ENCODE measurements at places on chromosomes 2 and 18. TPM values are rescaled to one million over a fixed set of nuclear protein-coding genes. Genes with fewer than 3 reads are reported as not detected.

DNA sequence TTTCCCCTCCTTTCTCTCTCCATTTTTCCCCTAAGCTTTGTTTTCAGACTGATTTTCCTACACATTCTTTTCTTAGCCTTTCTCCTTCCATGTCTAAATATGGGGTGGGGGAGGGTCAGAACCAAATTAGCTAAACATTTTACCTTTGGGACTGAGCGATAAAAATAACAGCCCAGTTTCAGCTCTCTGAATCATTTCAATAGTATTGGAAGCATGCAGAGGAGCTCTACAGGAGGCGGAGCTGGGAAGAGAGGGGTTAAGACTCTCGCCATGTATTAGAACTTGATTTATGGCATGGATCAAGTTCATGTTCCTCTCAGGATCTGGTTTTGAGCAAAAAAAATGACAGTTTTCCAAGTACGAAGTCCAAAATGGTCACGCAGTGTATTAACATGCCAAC is 109.1 kb downstream of the CPO start:
- DNase-seq: no peak

DNA sequence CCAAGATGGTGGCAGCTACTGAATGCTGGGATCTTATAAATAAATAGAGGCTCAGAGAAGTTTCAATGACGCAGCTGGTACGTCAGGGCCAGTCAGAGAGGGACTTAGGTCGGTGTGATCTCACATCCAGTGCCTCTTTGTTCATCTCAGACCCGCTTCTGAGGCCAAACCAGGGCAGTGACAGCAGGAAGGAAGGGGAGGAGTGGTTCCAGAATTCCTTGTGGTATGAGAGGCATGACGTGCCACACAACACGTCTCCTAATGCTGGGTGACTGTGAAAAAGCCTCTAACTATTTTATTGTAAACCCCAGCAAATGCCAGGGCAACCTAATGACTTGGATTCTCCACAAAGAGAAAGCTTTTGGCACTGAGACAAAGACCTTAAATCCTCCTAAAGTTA is 423.3 kb downstream of the LPIN1 start:
- peak; percentile 59 for DNase-seq

GRCh38 chr18:38611036-38611964 is 1045.7 kb upstream of the CELF4 start:
- no peak for DNase-seq

DNA sequence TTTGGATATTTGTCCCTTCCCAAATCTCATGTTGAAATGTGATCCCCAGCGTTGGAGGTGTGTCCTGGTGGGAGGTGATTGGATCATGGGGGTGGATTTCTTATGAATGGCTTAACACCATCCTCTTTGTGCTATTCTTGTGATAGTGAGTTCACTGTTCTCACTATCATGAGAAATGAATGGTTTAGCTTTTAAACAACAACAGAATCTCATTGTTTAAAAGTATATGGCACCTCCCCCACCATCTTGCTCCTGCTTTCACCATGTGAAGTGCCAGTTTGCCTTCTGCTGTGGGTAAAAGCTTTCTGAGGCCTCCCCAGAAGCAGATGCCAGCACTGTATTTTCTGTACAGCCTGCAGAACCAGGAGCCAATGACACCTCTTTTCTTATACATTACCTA is 38.1 kb downstream of the KIAA1328 start:
- no peak for DNase-seq

GRCh38 chr2:393711-394696 is 106.1 kb upstream of the ALKAL2 start:
- peak; percentile 44 for DNase-seq

FASTKD1 gene
- polyA plus RNA-seq: 29.3 TPM

All from right renal pelvis (tissue), 4 donors.